Vagina (tissue), 2 donors: ENCODE measurements at places on chromosomes 16 and 17.

DNA sequence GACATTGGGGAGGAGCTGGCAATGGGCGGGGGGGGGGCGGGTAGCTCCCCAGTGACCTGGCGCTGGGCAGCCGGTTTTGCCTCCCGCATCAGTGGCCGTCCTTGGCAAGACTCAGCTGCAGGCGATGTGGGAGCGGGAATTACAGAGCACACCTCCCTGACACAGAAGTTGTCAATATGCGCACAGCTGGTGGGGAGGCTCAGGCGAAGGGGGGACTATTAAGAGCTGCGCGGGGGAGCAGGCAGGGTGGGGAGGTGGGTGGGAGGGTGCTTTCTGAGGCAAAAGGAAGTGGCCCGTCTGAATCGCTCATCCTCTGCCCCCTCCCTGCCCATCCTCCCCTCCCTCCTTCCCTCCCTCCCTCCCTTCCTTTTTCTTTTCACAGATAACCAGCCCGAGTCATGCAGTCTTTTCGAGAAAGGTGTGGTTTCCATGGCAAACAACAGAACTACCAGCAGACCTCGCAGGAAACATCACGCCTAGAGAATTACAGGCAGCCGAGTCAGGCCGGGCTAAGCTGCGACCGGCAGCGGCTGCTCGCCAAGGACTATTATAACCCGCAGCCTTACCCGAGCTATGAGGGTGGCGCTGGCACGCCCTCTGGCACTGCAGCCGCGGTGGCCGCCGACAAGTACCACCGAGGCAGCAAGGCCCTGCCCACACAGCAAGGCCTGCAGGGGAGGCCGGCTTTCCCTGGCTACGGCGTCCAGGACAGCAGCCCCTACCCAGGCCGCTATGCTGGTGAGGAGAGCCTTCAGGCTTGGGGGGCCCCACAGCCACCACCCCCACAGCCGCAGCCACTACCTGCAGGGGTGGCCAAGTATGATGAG is 44.0 kb downstream of the SREBF1 start:
- DNase-seq, result no peak

- no peak for DNase-seq
Observed at GRCh38 chr17:31738996-31739699, 119.9 kb downstream of the COPRS start.

DNA sequence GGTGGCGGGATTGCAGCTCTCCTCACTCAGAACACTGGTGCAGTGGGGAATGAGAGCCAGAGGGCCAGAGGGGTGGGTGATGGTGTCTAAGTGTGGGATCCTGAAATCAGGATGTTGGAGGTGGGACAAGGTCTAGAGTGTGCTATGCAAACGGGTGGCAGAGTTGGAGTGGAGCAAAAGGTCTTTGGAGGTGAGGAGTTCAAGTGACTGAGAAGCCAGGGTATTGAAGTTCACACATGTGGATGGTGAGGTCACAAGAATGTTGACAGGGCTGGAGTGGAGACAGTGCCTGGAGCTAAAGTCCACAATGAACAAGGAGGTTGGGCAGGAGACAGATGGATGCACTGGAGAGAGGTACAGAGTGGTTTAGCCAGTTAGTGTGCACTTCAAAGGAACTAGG is 38.3 kb upstream of the MAP3K14 start:
- DNase-seq, result no peak

- no peak for DNase-seq
Observed at GRCh38 chr16:85530370-85530739, 82.8 kb upstream of the GSE1 start.

DNA sequence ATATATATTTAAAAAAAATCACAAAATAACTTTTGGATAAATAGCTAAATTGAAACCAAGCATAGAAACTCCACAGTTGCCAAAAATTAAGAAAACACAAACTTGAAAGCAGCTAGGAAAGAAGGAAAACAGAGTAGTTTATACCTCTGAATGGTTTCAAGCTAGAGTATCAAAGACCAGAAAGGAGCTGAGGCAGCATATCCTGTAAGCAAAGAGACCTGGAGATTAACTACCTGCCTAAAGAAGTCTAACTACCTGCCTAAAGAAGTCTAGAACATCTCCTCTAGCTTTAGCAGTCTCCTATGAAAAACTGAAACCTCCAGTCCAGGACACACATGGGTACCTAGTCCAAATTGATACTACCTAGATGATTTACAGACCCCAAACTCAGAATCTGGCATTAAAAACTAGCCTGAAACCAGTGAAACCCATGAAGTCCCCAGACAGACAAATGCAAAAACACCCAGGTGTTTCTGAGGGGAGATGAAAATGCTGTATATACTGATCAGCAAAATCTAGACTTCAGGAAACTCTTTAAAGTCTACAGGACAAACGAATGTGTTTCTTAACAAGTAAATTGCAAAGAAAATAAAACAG is 17.6 kb downstream of the APPBP2 start:
- DNase-seq, result no peak

- no peak for DNase-seq
Observed at GRCh38 chr16:8849411-8850011, 19.3 kb downstream of the CARHSP1 start.

GRCh38 chr16:8967132-8967821 is 3.6 kb upstream of the USP7 start:
- DNase-seq, result no peak

- no peak for DNase-seq
Observed at GRCh38 chr16:19749571-19750080, 31.6 kb downstream of the IQCK start.

GRCh38 chr16:15950161-15950854 is 892 bp downstream of the ABCC1 start:
- DNase-seq, result no peak

GRCh38 chr16:30488764-30489605 is 16.4 kb downstream of the ITGAL start:
- DNase-seq, result no peak

- no peak for DNase-seq
Observed at GRCh38 chr17:21214777-21215541, 998 bp upstream of the TMEM11 start.

- DNase-seq, result no peak
Observed at GRCh38 chr16:57477531-57478202, 8.6 kb downstream of the DOK4 start.
